ENCODE measurements at places on chromosomes 2 and 18.

- DNase-seq: no peak
Measured at GRCh38 chr2:120350080-120350479, 4.1 kb downstream of the INHBB start.

DNA sequence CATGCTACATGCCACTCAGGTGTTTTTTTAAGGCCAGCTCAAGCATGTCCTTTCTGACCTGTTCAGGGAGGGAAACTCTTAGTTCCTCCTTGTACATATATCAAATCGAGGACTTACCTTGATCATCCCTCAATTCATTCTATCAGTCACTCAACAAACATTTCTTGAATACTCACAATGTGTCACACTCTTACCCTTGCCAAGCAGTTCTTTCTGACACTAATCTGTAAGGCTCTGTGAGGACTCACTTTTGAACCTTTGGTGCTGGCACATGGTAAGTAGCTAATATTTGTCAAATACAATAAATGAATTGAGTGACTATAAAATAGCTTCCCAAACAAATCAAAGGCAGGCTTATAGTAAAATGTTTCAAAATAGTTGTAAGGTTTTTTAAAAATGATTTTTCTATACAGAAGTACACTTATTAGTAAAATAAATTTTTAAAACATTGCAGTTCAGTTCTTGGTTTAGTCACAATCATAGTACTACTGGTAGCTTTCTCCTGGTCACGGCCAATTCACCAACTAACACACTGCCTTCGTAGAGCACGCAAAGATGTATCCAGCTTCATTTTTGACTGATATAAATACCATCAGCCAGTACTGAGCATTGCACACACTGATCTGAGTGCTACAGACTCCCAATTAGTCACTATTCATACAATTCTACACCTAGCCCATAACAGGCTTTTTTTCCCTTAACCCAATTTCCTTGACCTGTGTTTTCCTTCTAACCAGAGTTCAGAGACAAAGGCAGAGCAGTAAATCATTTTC lies 50.9 kb downstream of the ZEB2 start:
- DNase-seq: no peak

DNA sequence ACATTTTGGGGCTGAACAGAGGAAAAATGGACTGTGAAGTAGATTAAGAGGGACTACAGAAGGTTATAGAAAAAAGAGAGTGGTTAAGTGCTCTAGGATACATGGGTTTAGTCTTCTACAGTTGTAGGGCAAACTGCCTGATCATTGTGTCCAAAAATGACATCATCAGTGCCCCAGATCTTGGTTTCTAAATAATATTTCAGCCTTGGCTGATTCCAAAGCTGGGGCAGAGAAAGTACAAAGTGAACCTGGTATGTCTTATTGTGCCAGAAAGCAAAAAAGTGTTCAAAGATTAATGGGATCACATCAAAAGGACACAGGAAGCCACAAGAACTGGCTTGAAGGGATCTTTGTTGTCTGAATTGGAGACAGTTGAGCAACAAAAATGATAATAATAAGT lies 97.1 kb upstream of the ZNF521 start:
- no peak for DNase-seq

DNA sequence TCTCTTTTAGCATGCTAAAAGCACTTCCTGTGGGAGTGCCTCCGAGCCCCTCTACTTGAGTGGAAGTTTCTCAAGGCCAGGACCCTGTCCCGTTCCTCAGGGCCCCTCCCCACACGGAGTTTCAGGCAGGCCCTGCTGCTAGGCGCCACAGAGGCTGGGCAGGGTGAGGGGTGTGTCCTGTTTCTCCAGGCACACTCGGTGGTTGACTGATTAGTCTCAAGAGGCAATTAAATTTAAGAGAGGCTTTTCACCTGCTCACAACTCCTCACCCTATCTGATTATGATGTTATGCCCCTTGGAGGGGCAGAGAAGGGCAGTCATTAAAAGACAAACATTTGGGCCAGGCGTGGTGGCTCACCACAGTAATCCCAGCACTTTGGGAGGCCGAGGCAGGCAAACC lies 160.8 kb upstream of the HAAO start:
- no peak for DNase-seq

- DNase-seq: peak; percentile 25
Measured at GRCh38 chr2:215828528-215829184, 184.7 kb downstream of the MREG start.

DNA sequence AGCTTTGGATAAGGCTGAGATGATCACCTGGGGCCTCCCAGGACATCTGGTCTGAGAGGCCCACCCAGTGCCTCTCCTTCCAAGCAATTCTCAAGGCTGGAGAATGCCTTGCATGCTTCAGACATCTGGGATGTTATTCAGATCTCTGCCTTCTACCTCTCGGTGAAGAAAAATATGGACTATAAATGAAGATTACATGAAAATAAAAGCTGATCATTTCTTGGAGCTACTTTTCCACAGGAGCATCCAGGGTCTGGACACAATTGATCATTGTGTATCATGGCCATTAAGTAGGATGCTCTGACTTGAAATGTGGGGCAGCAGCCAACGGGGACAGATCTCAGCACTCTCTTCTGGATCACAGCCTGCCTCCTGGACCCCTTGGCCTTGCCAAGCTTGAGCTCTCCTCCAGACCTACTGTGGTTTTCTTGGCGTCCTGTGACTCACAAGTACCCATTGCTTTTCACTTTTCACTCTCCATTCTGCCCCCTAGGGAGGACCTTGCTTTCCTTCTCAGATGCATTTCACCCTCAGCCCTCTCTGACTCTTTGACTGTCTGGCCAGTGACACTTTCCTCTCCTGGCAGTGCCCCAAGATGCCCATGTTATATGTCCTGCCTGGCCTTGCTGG lies 203.1 kb downstream of the INSIG2 start:
- DNase-seq: no peak

DNA sequence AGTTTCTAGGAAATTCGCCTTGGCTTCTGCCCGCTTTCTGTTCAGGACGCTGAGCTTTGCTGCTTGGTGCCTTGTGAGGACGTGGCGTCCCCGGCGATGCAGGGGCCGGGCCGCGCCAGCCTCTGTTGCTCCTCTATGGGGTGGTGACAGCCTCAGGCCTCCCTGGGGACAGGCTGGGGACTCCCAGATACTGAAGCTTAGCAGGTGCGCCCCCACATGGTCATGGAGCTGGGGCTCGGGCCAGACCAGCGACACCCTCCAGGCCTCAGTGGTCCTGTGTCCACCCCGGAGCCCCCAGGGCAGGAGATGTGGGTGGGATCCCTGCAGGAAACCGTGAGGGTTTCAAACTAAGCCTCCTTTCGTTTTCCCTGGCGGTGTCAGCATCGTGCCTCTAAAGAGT lies 29.2 kb downstream of the KCNG2 start:
- DNase-seq: no peak

GRCh38 chr2:11371092-11371937 lies 26.9 kb upstream of the ROCK2 start:
- DNase-seq: no peak

- no peak for DNase-seq
Measured at GRCh38 chr2:22481486-22482259, 903.3 kb upstream of the KLHL29 start.

GRCh38 chr18:49521216-49521835 lies 34.3 kb upstream of the C18orf32 start:
- DNase-seq: no peak

DNA sequence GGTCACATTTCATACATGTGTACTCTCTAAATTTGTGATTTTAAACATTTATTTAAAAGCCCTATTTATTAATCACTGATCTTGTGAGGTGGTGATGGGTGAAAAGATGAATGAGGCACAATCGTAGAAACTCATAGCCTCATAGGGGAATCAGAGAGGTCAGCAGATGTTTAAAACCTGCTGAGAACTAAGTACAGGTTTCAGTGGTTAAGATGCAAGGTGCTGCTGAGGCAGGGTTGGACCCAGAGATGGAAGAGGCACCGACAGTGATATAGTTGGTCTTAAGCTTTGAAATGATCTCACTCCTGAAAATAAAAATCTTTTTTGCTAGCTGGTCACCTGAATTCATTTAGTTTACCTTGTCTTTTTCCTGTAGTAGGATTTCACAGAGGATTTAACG lies 49.6 kb downstream of the LINC00305 start:
- no peak for DNase-seq

- DNase-seq: peak; percentile 45
Measured at GRCh38 chr2:119476301-119477112, 44.9 kb downstream of the TMEM37 start.

- DNase-seq: no peak
Measured at GRCh38 chr2:42917425-42917927, 125.1 kb upstream of the HAAO start.

GRCh38 chr18:32318581-32318980 lies 128.7 kb downstream of the MEP1B start:
- no peak for DNase-seq

- no peak for DNase-seq
Measured at GRCh38 chr18:44582456-44582855, 98.2 kb upstream of the SETBP1 start.

- peak; percentile 2 for DNase-seq
Measured at GRCh38 chr2:203994735-203995134, 58.2 kb downstream of the ICOS start.

All from T-cell (primary cell).